Activated CD4-positive, alpha-beta T cell treated with anti-CD3 and anti-CD28 coated beads, Interleukin-2, amount 10 ng/mL, durations not matched to agents 24 days and 14 days (primary cell): ENCODE measurements at places on chromosomes 13 and 19. TPM values are rescaled to one million over a fixed set of nuclear protein-coding genes. Genes with fewer than 3 reads are reported as not detected.
A peak's percentile ranks its signal among the peaks of the same experiment; 100 is the strongest.

DNA sequence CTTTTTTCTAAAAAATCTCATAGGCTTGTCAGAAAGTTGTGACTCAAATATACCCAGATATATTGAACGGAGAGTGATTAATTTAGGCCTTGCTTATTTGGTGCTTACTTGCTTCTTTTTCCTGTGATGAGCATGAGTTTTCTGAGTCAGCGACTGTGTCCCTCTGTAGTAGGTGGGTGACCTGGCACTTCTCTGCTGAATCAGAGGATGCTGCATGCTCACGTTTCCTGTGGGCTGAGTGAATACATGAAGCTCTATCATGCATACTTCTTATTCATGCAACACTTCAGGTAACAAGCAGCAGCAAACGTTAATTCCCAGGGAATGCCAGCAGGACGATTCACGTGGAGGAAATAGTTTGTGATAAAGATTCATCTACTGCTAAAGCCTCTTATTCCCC, 245.0 kb downstream of the KLF5 start:
- no peak for DNase-seq

- no peak for DNase-seq
These were observed 563.0 kb upstream of the SPRY2 start for GRCh38 chr13:80903911-80904310.

CADM4 gene
- total RNA-seq, result 0.28 and 0.44 TPM in 2 replicates

- no peak for DNase-seq
These were observed 12.3 kb downstream of the ZNF507 start for GRCh38 chr19:32357720-32358119.

DNA sequence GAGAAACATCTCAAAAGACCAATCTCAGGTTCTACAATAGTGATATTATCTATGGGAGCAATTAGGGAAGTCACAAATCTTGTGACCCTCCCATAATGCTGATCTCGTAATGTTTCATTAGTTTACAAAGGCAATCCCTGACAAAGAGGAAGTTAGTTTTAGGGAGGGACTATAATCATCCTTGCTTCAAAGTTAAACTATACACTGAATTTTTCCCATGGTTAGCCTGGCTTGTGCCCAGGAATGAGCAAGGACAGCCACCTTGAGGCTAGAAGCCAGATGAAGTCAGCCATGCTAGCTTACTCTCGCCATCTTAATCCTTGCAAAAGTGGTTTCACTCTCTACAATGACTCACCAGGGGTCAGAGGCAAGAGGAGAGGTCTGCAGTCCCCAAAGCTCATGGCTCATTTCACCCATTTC, 5.4 kb downstream of the CEACAM3 start:
- no peak for DNase-seq

ARHGAP33 gene
- total RNA-seq, result 24.6 and 26.4 TPM in 2 replicates

COMMD6 gene
- 100 and 108 TPM in 2 replicates for total RNA-seq

TYROBP gene
- not detected in 2 replicates for total RNA-seq

KANK2 gene
- total RNA-seq, result 3.0 and 3.3 TPM in 2 replicates

GRCh38 chr19:33277434-33277833, 24.9 kb downstream of the CEBPA start:
- DNase-seq, result no peak

DNA sequence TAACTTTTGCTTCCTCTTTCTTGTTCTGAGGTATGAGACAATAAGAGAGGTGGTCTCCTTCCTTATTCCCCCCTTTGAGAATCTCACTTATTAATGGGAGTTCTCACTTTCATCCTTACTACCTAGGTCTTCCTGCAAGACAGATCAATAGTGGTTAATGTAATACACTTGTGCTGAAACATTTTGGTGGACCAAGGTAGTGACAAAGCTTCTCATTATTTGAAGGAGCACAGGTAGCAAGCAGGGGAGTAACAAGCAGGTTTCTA, 17.9 kb downstream of the ZNF700 start:
- DNase-seq, result no peak

GRCh38 chr13:48319531-48320398, 16.2 kb downstream of the RB1 start:
- no peak for DNase-seq

SMIM44 gene
- not detected in 2 replicates for total RNA-seq

- DNase-seq, result no peak
These were observed 3.1 kb downstream of the SPC24 start for GRCh38 chr19:11152318-11153062.

PRODH2 gene
- total RNA-seq, result not detected in 2 replicates

- DNase-seq, result no peak
These were observed 523.4 kb downstream of the FGF9 start for GRCh38 chr13:22194106-22194805.

PRTN3 gene
- total RNA-seq, result not detected in 2 replicates

- DNase-seq, result no peak
These were observed 7.4 kb upstream of the ZNF433 start for GRCh38 chr19:12042893-12043292.

- no peak for DNase-seq
These were observed 28.7 kb upstream of the FRY start for GRCh38 chr13:32002873-32003272.

DNA sequence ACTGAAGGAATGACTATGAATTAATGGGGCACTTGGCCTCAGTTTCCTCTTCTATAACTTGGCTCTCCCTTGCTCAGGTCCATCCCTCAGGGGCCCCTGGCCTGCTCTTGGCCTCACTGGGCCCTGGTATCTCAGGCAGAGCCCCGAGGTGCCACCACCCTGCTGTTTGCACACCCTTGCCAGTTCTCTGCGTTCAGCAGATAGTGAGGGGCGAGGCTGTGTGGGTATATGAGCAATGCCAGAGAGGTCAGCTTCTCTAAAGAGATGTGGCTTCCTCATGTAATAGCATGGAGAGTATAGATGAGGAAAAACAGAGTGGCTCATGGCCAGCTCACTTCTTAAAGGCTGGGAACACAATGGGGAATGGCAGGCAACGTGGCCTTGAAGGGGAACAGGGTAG, 76.1 kb downstream of the CYSLTR2 start:
- DNase-seq, result no peak

DNA sequence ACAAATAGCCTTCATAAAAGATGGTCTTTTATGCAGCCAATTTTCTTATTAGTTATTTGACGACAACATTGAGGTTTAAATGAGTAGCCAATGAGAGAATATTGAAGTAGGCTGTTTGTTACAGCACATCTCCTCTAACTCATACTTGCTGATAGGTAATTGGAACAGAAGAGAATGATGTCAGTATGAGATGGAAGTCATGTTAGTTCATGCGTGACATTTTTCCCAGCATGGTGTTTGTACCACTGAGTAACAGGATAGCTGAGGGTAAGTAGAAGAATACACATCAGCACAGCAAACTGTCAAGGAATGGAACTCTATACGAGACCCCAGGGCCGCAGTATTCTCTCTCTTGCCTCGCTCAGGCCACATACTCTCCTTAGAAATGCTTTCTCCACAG, 37.2 kb downstream of the COL4A2 start:
- no peak for DNase-seq

ZNF486 gene
- 3.4 and 4.4 TPM in 2 replicates for total RNA-seq

DNA sequence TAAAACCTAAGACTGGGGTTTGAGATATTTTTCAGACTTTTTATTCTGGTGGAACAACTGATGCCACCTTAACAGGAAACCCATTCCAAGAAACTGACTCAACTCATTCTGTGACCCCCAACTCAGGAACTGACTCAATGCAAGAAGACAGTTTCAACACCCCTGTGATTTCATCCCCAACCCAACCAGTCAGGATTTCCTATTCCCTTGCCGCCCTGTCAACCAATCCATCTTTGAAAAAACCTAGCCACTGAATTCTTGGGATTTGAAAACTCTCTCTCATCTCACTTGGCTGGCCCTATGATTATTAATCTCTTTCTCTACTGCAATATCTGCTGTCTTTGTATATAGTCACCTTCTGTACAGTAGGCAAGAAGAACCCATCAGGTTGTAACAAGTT, 1211.9 kb upstream of the ATXN8OS start:
- no peak for DNase-seq

DNA sequence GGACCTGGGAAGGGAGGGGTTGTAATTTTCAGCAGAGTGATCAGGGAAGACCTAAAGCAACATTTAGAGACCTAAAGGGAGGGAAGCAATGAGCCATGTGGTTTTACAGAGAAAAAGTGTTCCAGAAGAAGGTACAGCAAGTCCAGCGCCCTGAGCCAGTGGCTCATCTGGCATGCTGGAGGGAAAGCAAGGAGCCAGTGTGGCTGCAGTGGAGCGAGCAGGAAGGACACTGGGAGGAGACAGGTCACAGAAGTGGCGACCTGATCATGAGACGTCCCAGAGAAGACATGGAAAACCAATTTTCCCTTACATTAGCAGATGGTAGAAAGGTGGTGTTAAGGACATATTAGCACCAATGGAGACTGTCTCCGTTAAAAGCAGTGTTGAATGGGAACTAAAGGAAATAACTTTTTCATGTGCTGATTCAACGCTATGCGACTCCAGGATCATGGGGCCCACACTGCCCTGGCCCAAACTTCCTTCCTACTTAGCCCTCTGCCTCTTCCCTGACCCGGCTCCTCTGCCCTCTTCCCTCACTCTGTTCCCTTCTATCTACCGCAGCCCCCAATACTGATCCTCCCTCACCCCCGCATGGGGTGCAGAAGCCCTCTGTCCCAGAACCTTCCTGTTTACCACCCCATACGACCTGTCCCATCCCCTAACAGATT, 5.4 kb downstream of the C19orf47 start:
- no peak for DNase-seq

GRCh38 chr19:41548954-41549688, 26.8 kb upstream of the CEACAM21 start:
- DNase-seq, result peak; percentile 95

- peak; percentile 55 for DNase-seq
These were observed at the start of gene ERICH4 for GRCh38 chr19:41442473-41443355. Gene ERICH4, plus strand, starts transcription at chr19:41443156. Its CDS starts 14 bp downstream, at chr19:41443170.

GRCh38 chr19:4108767-4109625, 14.9 kb downstream of the MAP2K2 start:
- DNase-seq, result peak; percentile 84

DNA sequence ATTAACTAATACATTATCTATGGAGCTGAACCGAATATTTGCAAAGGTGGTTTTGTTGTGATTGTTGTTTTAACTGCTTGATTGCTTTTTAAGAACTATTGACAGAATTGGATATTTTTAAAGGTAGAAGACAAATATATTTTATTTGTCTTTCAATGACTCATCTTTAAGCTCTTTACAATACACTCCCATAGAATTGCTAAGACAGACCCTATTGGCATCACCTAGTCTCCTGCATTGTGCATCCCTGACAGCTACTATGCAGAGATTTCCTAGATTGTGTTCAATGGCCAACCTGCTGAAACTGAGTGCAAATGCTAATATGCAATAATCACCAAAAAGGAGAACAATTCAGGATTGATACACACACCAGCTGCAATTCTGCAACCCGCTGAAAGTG, 19.7 kb upstream of the SCEL start:
- no peak for DNase-seq

DNA sequence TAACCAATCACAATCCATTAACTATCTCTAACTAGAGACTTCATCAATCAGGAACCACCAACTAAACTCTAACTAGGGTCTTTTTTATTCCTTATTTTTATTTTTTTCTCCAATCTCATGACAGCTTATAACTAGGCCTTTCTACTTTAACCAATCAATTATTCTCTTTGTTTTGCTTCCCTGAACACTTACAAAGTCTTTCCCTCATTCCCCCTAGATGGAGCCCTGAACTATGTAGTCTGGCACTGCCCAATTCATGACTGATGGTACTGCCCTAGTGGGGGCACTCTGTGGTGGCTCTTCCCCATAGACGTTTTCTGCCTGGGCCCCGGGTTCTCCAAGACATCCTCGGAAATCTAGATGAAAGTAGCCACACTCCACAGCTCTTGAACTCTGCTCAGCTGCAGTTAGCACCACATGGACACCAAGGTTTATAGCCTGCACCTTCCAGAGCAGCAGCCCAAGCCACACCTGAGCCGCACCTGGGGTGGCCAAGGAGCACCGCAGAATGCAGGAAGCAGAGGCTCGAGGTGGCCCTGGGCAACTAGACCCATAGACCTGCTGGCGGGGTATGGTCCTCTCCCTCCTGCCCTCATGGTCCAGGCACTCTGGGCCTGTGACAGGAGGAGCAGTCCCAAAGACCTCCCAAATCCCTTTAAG, 6.6 kb downstream of the ATP7B start:
- DNase-seq, result no peak

DGKH gene
- 13.4 and 17.9 TPM in 2 replicates for total RNA-seq

VSTM1 gene
- total RNA-seq, result not detected in 2 replicates

ZNF578 gene
- 0.12 TPM in 1 of 2 replicates, not detected in the other for total RNA-seq

GRCh38 chr19:10820173-10820572, 15.8 kb downstream of the TMED1 start:
- no peak for DNase-seq

BIVM gene
- 26.5 and 34.9 TPM in 2 replicates for total RNA-seq

CEACAM4 gene
- not detected in 2 replicates for total RNA-seq

- no peak for DNase-seq
These were observed 89.8 kb upstream of the SOX1 start for GRCh38 chr13:111977179-111977506.

DNA sequence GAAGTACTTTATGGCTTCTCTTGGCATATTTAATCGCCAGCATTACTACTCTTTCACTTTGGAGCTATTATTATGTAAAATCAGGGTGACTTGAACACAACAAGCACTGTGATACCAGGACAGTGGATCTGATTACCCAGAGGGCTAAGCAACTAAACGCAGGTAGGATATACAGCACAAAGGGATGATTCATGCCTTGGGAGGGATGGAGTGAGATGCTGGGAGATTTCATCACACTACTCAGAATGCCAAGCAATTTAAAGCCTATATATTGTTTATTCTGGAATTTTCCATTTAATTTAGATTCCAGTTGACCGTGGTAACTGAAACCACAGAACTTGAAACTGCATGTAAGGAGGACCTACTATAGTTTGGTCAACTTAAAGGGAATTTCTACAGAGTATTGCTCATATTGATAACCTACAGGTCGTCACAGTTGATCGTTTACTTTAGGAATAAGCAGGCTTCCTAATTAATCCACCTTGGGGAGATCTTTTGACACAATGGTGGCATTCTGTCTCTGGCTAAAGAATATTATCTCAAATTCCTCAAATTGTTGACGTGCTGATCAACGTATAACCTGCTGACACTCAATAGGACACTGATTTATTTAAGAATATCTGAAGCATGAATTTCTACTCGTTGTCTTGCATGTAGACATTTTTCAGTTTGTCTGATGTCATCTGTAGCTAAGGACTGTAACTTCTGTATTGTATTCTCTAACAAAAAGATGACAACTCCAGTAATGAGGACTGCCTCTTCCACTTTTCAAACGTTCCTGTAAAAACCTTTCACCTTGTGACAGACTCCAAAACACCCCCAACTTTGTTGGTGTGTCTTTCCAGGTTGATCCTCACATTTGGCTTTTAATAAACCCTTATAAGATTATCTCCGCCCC, 254.2 kb downstream of the GPC5 start:
- no peak for DNase-seq

DNA sequence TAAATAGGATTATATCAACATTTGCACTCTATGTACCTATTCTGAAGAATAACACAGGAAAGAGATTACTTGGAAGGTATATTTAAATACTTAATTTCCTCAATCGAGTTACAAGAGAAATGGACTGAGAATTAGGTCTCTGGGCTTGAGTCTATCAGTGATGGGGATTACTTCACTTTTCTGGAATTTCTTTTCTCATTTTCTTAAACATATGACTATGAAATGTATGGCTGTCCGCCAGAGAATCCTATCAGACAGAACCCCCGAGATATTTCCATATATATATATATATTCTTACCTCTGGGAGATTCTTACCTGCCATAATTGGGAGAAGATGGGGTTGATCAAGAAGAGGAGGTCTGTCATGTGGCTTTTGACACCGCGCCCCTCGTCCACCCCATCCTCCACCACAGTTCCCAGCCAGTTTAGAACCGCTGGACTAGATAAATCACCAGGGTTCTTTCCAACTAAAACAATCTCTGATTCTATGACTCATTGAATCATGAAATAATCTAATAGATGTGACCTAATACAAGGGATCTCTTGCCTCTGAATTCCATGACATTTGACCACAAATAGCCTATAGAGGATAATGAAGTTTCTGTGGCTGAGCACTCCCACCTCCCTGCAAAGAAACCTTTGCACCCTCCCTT, 231.3 kb downstream of the TBC1D4 start:
- DNase-seq, result no peak
